ENCODE measurements at places on chromosomes 7 and 10.
A peak's percentile ranks its signal among the peaks of the same experiment; 100 is the strongest.

DNA sequence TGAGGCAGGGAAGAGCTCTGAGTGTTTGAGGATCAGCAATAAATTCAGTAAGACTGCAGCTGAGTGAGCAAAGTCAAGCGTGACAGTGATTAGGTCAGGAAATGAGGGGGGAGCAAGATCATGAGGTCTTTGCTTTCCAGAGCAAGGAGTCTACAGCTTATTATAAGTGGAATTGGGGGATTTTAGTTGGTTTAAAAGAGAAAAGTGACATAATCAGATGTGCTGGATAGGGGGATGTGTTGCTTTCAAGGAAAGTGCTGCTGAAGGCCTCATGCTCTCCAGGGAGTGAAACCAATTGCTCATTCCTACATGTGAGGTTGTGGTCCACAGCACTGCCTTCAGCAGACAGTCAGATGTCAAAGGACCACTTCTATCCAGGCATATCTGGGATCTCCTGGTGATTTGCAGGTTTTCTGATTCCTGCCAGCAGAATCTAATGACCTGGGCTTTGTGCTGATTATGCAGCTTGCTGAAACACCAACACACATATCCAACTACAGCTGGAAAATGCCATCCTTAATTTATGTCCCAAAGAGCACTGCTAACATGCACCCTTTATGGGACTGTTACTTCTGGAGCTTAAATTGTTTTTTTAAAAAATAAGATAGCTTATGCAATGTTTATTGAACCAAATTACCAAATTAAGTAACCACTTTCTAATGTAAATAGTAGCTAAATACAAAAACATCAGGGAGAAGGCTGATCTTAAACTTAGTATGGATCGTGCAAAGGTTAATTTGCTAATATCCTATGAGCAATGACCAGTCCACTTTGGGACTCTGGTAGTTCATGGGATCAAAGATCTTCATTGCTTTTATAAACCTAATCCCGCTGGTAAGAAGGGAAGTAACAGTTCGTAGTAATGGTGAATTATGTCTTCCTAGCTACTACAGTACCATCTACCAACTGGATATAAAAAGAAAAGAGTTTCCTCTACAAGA lies 607.6 kb downstream of the KCNMA1 start:
- no peak for DNase-seq

GRCh38 chr7:13908667-13909397 lies 80.6 kb downstream of the ETV1 start:
- no peak for DNase-seq

- no peak for DNase-seq
These were observed 98.9 kb downstream of the CARD11 start for GRCh38 chr7:2944739-2945138.

DNA sequence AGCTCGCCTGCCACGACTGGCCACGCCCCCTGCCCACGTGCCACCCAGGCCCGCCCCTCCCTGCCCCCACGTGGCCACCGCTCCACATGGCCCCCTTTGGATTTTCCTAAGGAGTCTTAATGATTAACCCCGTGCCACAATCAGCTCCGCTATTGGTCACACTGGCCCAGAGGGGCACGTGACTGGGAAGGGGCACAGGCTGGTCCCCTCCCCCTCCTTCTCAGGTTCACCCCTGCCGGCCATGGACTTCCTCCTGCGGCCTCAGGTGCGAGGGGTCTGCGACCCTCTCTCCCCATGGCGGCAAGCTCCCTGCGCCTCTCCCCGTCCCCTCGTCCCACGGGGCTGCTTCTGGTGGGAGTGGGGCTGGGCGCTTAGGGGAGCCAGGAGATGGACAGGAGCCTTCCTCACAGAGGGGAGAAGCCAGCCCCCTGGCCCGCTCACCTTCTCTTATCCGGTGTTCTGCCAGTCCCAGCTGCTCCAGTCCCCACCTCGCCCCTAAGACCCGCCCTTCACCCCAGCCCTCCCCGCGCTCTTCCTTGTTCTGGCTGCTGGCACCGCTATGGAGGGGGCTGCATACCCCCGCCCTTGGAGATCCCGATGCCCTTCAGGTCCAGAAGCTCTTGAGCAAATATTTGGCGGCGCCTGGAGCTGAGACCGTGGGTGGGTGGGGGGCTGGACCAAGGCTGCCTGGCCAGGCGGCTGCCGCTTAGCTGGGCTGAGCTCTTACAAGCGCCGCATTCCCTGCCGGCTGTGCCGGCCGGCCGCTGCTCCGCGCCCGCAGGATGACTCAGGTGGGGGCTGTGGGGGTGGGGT lies 3.2 kb downstream of the SLC4A2 start:
- DNase-seq, result peak; percentile 94

GRCh38 chr10:88409824-88410223 lies 173.3 kb downstream of the RNLS start:
- no peak for DNase-seq

GRCh38 chr10:17782921-17783665 lies 26.1 kb upstream of the MRC1 start:
- no peak for DNase-seq

- DNase-seq, result no peak
These were observed 32.2 kb upstream of the GLI3 start for GRCh38 chr7:42269161-42269560.

GRCh38 chr7:84647797-84648757 lies 453.5 kb upstream of the SEMA3A start:
- no peak for DNase-seq

DNA sequence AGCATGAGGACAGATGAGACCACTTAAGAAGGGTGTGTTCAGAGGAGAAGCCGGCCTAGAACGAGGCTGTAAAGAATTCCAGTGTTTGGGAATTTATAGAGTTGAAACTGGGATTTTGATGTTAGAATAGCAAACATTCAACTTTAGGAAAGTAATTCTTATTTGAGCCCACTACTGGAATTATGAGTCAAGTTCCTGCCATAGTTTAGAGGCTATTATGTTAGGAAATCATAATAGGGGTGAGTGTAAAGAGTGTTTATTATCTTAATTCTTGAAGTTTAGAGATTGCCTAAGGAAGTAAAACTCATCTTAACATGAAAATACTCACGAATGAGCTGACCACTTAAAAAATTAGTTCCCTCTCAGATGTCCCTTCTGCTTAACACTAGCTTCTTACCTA lies 2.1 kb downstream of the CBLL1 start:
- DNase-seq, result no peak

- DNase-seq, result peak; percentile 33
These were observed 4.7 kb upstream of the LOXL4 start for GRCh38 chr10:98272656-98273055.

DNA sequence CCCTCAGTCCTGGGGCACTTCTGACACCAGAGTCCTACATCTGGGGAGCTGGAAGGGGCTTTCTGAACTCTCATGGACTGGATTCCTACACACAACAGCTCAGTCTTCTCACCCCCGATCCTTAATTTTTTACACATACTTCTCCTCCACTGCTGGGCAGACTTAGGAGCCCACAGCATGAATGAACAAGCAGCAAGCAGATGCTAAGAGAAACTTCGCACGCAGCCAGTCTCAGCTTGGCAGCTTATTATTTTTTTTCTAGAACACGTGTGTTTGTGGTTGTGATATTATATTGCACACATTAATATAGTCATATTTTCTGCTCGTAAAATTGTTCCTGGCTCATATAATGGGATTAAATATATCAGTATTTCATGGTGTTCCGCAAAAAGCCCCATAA lies 50.9 kb upstream of the LOXL4 start:
- no peak for DNase-seq

GRCh38 chr7:116557901-116558300 lies 33.1 kb downstream of the CAV1 start:
- no peak for DNase-seq

DNA sequence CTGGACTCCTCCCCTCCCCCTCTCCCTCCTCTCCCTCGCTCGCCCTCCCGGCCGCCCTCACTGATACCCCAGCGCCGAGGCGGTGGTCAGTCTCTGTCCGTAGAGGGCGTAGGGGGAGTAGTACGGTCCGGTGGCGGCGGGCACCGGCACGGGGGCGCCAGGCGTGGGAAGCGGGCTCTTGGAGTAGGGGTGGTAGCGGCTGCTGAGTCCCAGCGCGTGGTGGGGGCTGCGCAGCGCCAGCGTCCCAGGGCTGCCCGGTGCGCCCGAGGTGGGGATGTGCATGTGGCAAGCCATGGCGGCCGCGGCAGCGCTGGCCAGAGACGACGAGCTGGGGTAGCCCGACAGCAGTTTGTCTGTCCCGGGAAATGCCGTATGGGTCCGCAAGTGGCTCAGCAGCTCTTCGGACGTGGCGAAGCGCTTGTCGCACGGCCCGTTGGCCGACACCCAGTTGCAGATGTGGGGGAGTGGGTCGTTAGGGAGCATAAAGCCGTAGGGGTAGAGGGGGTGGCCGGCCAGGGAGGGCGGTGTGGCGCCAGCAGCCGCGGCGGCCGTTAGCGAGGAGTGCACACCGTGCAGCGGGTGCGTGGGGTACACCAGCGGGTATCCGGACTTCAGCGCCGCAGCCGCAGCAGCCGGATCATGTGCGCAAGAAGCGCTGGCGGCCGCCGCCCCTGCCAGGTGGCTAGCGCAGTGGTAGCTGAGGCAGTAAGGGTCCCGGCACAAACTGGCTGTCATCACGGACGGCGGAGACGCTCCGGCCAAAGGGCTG lies 2.7 kb downstream of the ZNF503 start:
- DNase-seq, result peak; percentile 57

GRCh38 chr10:118497227-118497626 lies 98.2 kb downstream of the PRLHR start:
- DNase-seq, result no peak

DNA sequence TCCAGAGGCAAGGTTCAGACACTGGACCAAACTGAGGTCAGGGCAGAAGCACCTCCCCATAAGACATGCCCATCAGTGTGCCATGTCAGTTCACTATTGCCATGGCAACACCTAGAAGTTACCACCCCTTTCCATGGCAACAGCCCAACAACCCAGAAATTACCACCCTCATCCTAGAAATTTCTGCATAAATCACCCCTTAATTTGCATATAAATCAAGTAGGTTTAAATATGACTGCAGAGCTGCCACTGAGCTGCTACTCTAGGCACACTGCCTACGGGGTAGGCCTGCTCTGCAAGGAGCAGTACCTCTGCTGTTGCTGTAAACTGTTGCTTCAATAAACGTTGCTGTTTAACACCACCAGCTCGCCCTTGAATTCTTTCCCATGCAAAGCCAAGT lies 12.7 kb downstream of the STEAP2 start:
- peak; percentile 58 for DNase-seq

GRCh38 chr10:95246582-95247051 lies 44.2 kb downstream of the PDLIM1 start:
- DNase-seq, result peak; percentile 86

- no peak for DNase-seq
These were observed 929 bp downstream of the GBF1 start for GRCh38 chr10:102246261-102246660.

- no peak for DNase-seq
These were observed 182.8 kb upstream of the DGKB start for GRCh38 chr7:15085366-15085765.

GRCh38 chr7:1567896-1568510 lies 1.8 kb downstream of the PSMG3 start:
- no peak for DNase-seq

- no peak for DNase-seq
These were observed 253.3 kb downstream of the SEMA3A start for GRCh38 chr7:83941300-83941699.

GRCh38 chr7:84025332-84025927 lies 169.2 kb downstream of the SEMA3A start:
- DNase-seq, result no peak

DNA sequence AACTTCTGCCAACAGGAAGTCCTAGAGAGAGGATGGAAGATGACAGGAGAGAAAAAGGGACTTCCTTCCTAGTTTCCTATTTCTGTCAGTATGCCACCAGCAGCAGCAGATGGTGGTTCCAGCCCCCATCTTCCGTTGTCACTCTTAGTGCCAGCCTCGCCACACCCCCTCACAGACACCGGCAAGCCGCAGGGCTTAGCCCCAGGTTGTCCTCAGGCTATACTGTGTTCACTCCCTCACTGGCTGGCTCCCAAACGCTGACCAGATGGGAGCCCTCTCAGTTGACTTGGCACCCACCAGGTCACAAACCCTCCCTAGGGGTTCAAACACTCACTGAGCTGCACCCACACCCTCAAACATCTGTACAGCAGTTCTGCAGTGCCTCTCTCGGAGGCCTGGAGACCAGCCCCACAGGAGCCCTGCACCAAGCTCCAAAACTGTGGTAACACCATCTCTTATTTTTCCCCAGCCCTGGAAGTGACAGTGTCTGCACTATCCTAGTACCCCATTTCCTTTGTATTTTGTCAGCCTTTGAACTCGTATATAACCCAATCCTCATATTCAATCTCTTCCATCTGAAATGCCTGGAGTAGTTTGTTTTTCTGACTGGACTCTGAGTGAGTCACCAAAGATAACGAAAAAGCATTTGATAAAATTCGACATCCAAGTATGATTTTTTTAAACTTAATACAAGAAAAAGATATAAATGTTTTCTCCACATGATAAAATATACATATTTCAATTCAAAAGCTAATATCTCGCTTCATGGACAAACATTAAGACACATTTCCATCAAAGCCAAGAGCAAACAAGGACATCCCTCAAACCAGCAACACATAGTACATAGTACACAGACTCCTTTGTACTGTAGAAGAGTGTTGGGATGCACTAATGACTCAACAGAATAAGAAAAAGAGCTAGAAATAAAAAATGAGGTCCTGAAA lies 34.5 kb downstream of the SMURF1 start:
- DNase-seq, result no peak

GRCh38 chr10:12357525-12358151 lies 8.3 kb downstream of the CAMK1D start:
- DNase-seq, result no peak

DNA sequence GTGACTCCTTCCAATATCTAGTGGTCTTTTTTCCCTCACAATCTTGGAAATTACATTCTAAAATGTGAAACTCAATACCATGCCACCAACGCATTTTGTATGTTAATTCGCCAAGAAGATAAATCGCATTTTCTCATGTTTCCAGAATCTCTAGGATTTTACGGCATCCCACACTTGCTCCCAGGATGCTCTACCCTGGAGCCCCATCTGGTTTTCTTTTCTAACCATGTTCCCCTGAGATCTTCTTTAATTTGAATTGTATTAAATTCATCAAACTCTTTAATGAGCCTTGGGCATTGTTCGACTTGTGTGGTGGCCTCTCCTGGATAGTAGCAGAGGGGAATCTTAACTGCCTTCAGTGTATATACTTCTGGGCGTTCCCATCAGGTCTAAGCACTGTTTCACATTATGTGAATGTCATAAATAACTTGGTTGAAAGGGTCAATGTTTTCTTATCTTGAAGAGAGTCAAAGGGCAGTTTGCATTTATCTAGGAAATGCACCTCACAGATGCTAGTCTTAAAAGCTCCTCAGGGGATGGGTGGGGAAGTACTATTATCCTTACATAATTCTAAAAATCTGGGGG lies 169.1 kb upstream of the MEOX2 start:
- DNase-seq, result no peak

All from WTC11 (cell line).